Aorta (tissue), 5 donors: ENCODE measurements at places on chromosomes 13 and 19. TPM values are rescaled to one million over a fixed set of nuclear protein-coding genes. Genes with fewer than 3 reads are reported as not detected.

The CEACAM3 gene
- 0.39 TPM for total RNA-seq

The ZNF816 gene
- total RNA-seq: 5.4 TPM

The ZNF610 gene
- 2.2 TPM for total RNA-seq

The ZNF256 gene
- 5.7 TPM for total RNA-seq

The USPL1 gene
- total RNA-seq: 15.6 TPM

The IFT88 gene
- total RNA-seq: 19.1 TPM

GRCh38 chr13:97226788-97227627, 4.9 kb downstream of the MBNL2 start:
- no peak for DNase-seq

DNA sequence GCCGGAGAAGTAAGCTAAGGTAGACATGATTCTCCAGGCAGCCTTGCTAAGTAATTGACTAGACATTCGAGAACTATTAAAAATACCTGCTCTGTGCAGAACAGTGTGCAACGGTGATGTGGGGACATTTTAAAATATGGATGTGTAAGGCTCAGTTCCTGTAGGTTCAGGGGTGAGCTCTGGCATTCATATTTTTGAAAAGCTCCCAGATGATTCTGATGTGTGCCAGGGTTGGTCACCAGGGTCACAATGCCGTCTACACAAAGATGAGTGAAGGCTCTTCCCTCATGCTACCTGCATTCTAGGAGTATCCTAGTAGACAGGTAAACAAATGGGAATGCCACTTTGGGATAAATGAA, 702 bp upstream of the EPSTI1 start:
- DNase-seq: no peak

GRCh38 chr19:13083627-13084026, 19.0 kb downstream of the LYL1 start:
- DNase-seq: no peak

DNA sequence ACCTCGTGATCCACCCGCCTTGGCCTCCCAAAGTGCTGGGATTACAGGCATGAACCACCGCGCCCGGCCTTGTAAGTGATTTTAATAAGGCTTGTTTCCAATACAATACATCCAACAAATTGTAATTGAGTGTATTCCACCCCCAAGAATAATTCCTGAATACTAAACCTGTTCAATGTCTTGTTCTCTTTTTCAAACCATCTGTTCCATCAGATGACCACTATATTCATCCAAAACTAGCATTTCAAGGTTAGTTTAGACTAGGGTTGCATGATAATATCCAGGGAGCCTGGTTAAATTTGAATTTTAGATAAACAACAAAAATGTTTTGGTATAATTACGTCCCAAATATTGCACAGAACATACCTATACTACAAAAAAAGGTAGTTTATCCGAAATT, 135.4 kb upstream of the WASF3 start:
- no peak for DNase-seq

- no peak for DNase-seq
These were observed 152.2 kb downstream of the TBC1D4 start for GRCh38 chr13:75329723-75330122.

- no peak for DNase-seq
These were observed at the start of gene OLFM2 for GRCh38 chr19:9936326-9937000. Gene OLFM2, minus strand, starts transcription at chr19:9936515. Its CDS starts 149 bp downstream, at chr19:9936366.

GRCh38 chr13:34044041-34044440, 226.1 kb downstream of the RFC3 start:
- no peak for DNase-seq

DNA sequence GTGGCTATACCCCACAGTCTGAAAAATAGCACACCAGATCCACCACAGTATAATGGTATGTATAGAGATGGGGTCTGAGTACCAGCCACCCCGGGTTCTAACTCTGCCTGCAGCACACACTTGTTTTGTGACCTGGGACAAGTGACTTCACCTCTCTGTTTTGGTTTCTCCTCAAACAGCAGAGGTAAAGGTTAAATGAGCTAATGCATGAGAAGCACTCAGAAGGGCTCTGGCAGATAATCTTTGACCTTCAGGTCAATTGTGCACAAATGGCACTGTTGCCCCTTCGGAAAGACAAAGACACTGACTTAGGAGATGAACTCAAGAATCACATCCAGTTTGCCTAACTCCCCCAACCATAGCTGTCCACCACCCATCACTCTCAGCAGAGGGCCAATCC, 7.7 kb downstream of the ZC3H4 start:
- no peak for DNase-seq

GRCh38 chr19:11675569-11675968, 63.2 kb downstream of the ZNF823 start:
- DNase-seq: no peak

DNA sequence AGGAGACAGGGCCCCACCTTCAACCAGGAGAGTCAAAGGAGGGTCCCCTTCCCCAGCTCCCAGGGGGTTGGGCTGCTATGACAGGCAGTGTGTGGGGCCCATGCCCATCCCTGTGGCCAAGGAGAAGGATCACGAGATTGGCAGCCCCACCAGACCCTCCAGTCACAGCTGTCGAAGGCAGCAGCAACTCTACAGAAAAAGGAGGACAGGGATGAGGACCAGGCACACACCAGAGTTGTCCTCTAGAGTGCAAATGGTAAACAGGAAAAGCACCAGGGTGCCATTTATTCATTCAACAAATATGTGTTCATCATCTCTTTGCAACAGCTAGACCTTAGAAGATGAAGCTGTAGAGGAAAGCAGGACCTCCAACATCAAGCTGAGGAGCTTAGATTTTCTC, 4.1 kb downstream of the PTH2 start:
- DNase-seq: no peak
